ENCODE measurements at places on chromosomes 1 and 21. TPM values are rescaled to one million over a fixed set of nuclear protein-coding genes. Genes with fewer than 3 reads are reported as not detected.

DNA sequence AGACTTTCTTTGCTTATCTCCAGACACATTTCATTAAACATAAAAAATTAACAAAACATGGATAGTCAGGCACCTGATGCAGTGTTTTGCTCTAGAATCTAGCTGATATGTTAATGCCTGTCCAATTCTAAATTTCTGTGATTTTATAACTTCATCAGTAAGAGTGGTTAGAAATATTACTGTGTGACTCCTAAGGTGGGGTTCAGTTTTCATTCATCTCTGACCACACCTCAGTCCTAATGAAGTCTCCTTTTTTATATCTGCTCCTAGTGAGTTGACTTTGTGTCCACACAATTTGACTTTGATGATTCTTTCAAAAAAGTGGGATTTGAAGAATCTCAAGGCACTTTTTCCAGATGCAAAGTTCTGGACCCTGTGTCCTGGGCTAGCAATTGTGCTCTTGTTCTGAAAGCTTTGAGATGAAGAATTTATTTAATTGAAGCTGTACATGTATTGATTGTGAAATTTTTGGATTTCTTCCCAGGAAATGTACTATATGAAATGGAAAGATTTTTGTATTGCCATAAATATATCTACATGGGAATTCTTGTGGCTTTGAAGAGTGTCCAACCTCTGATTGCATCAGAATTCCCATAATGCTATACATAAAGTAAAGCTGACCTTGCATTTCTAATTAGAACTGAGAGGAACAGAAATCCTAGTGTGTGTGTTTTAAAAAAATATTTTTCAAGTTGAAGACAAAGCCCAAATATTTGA lies 111.2 kb downstream of the GIPC2 start:
- H3K4me1 ChIP-seq: no peaks in the 10 kb centered on the region
- no peaks in the 10 kb centered on the region for H3K36me3 ChIP-seq
- DNase-seq: no peak
- no peak overlapping the region for H3K27ac ChIP-seq

GRCh38 chr21:36149788-36150711 lies 6.6 kb upstream of the DOP1B start:
- no peak overlapping the region for H3K4me3 ChIP-seq
- H3K27ac ChIP-seq: peak overlapping the region; percentile 47

Gene MFAP2
- not detected for polyA plus RNA-seq

- no peak for DNase-seq
- H3K27me3 ChIP-seq: no peaks in the 10 kb centered on the region
- no peak overlapping the region for H3K4me3 ChIP-seq
- no peak overlapping the region for H3K27ac ChIP-seq
These were observed 261.2 kb upstream of the AJAP1 start for GRCh38 chr1:4393191-4393590.

Gene FAM177B
- polyA plus RNA-seq: 12.2 TPM

Gene THEM5
- polyA plus RNA-seq: not detected

Gene COL11A1
- not detected for polyA plus RNA-seq

Gene VAMP4
- 11.6 TPM for polyA plus RNA-seq

- no peaks in the 10 kb centered on the region for H3K27me3 ChIP-seq
- H3K36me3 ChIP-seq: no peaks in the 10 kb centered on the region
- H3K27ac ChIP-seq: no peak overlapping the region
- DNase-seq: no peak
- no peak overlapping the region for H3K4me3 ChIP-seq
These were observed 47.5 kb upstream of the LPAR3 start for GRCh38 chr1:84940481-84940880.

Gene ELF3
- polyA plus RNA-seq: 1.6 TPM

DNA sequence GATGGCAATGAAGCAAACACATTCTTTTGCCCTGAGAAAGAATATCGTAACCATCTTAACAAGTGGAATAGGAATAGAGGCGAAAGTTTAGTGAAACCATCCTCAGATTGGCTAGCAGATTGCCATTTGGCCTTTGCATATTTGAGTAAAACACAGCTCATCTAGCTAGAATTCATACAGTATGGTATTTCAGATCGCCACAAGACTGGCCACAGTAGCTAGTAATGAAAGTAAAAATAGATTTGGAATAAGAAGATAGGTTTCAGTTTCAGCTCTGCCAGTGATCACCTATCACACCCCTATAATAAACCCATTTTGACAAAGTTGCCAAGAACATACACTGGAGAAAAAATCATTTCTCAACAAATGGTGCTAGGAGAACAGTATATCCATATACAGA lies 294.9 kb downstream of the LRRIQ3 start:
- H3K4me1 ChIP-seq: no peaks in the 10 kb centered on the region
- H3K27me3 ChIP-seq: no peaks in the 10 kb centered on the region
- no peaks in the 10 kb centered on the region for H3K36me3 ChIP-seq
- no peak overlapping the region for H3K27ac ChIP-seq
- H3K4me3 ChIP-seq: no peak overlapping the region

Gene PLPPR4
- polyA plus RNA-seq: not detected

Gene EPHX1
- polyA plus RNA-seq: 0.75 TPM

Gene OR2T4
- polyA plus RNA-seq: not detected

Gene MSH4
- polyA plus RNA-seq: 0.20 TPM

GRCh38 chr1:204742676-204743251 lies 57.2 kb upstream of the LRRN2 start:
- no peaks in the 10 kb centered on the region for H3K36me3 ChIP-seq
- no peak overlapping the region for H3K4me3 ChIP-seq
- DNase-seq: no peak
- H3K27me3 ChIP-seq: peaks cover 3% of the 10 kb centered on the region
- H3K27ac ChIP-seq: no peak overlapping the region

DNA sequence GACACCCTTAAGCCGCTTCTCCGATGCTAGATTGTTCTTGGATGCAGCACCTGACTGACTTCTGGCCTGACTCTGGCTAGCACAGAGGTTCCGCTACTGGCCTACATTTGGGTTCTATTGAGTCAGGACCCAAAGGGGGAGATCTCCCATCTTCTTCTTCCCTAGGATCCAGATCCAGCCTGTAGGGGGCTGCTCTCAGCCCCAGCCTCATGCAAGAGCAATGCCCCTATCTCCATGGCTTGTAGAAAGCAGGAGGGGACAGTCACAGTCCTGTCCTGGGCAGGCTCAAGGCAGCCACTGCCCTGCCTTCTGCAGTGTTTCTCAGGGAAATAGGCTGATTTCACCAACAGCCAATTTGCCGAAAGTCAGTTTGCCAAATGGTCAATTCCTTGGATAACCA lies 6.3 kb upstream of the ADAR start:
- no peak overlapping the region for H3K27ac ChIP-seq
- no peak overlapping the region for H3K4me3 ChIP-seq
- no peaks in the 10 kb centered on the region for H3K36me3 ChIP-seq
- H3K4me1 ChIP-seq: peaks cover 8% of the 10 kb centered on the region
- H3K27me3 ChIP-seq: no peaks in the 10 kb centered on the region

Gene DYNLT4
- polyA plus RNA-seq: 0.29 TPM

DNA sequence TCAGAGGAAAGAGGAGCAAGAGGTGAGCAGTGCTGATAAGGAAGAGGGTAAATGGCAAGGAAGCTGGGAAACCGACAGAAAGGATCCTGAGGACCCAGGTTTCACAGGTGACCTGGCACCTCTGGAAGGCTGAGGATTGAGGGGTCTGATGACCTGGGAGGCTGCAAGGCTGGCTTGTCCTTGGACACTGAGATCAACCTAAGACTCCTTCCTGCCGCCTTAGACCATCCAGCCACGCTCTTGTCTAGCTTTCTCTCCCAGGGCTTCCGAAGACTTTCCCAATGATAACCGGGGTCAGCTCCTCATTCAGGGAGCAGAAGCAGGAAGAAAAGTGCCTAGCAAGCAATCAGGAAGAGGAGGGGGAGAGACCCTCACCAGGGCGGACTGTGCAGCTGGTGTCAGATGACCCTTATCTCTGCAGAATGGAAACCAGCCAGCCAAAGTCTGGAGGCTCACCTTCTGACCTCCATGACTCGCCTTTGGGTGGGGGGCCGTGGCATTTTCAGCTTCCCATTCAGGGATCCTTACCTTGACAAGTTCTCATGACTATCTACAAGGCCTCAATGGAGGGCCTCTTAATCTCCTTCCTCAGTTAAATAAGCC lies 77.7 kb downstream of the CAPZB start:
- H3K27me3 ChIP-seq: no peaks in the 10 kb centered on the region
- DNase-seq: no peak
- H3K27ac ChIP-seq: no peak overlapping the region

DNA sequence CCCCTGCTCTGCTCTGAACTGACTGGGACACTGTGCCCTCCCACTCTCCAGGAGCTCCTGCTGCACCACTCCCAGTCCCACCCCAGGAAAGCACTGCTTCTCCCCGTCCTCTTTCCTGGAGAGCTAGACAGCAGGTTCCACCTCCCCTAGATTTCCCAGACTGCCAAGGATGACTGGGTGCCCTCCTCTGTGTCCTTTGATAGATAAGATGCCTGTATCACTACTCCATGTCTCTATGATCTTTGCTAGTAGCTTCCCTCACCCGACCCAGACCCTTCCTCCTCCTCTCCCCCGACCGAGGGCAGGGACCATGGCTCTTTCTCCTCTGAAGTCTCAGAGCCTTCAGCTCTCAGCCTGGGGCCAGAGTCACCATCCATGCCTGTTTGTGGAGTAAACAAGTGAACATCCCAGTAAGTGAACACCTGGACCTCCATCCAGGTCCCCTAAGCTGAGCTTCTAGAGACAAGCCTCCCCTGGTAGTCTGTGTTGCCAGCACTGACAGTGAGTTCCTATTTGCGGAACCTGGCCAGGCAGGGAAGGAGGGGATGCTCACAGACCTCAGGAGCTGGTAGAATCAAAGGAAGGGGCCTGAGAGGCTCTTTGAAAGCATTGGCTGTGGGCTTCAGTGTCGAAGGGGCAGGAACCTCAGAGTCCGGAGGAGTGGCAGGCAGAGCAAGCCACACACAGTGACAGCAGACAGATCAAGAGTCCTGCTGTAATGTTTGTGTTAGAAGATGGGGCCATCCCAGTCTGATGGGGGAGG lies 104.0 kb downstream of the PAX7 start:
- H3K4me3 ChIP-seq: no peak overlapping the region
- H3K4me1 ChIP-seq: no peaks in the 10 kb centered on the region
- H3K27ac ChIP-seq: no peak overlapping the region
- no peaks in the 10 kb centered on the region for H3K36me3 ChIP-seq
- DNase-seq: no peak

Gene KCNJ9
- not detected for polyA plus RNA-seq

GRCh38 chr1:208534599-208534897 lies 290.4 kb upstream of the PLXNA2 start:
- H3K27ac ChIP-seq: no peak overlapping the region
- H3K4me3 ChIP-seq: no peak overlapping the region
- no peaks in the 10 kb centered on the region for H3K4me1 ChIP-seq

DNA sequence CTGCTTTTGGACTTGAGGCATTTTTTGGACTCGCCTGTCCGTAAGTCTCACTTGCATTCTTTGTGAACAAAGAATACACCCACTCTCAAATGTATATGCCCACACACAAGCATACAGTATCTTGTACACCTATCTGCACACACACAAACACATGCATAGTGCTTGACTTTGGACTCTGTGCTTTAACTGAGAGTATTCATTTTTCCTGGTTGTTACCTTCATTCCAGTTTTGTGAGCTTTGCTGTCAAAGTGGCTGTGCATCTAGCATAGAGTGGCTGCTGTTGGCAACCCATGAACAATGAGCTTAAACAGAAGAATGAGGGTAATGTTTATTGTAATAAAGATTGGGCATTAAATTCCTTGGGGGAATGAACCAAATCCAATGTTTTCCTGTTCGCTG lies 199.0 kb downstream of the PDE4B start:
- H3K27ac ChIP-seq: no peak overlapping the region
- no peaks in the 10 kb centered on the region for H3K36me3 ChIP-seq
- no peaks in the 10 kb centered on the region for H3K4me1 ChIP-seq
- peak; percentile 3 for DNase-seq
- H3K4me3 ChIP-seq: no peak overlapping the region

GRCh38 chr1:175572932-175573868 lies 170.2 kb downstream of the TNR start:
- no peak for DNase-seq
- H3K27ac ChIP-seq: no peak overlapping the region
- no peaks in the 10 kb centered on the region for H3K36me3 ChIP-seq
- H3K4me1 ChIP-seq: no peaks in the 10 kb centered on the region
- no peaks in the 10 kb centered on the region for H3K27me3 ChIP-seq
- H3K4me3 ChIP-seq: no peak overlapping the region
